ENCODE measurements at places on chromosomes 2 and 18.

DNA sequence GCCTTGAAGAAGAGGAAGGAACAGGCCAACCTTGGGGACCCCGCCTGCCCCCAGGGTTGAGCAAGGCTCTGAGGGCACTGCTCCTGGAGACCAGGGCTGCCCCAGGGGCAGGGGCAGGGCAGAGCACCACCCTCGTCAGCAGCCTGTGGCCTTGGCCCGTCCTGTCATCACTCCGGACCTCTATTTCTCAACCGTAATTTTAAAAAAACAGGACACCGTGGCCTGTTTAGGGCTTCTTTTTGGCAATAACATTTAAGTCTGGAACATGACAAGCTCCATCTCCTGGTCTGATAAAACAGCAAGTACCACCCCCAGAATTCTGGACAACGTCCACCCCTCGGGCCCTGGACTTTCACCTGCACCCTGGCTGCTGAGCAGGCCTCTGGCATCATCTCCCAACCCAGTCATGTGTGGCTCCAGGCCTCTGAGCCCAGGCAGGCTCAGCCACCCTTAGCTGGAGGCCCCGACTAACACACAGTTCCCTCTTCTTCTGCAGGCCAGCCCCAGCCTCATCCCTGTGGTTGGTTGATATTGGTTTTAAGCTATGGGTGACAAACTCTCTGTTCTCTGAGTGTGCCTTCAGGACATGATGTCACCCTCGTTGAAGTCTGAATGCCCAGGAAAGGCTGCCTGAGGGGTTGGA lies 22.6 kb upstream of the ID2 start:
- no peaks in the 10 kb centered on the region for H3K27me3 ChIP-seq
- H3K36me3 ChIP-seq, result no peaks in the 10 kb centered on the region
- H3K27ac ChIP-seq, result no peak overlapping the region
- DNase-seq, result no peak
- H3K4me1 ChIP-seq, result peaks cover 6% of the 10 kb centered on the region
- no peak overlapping the region for H3K4me3 ChIP-seq

- no peaks in the 10 kb centered on the region for H3K27me3 ChIP-seq
- H3K36me3 ChIP-seq, result no peaks in the 10 kb centered on the region
- no peak overlapping the region for H3K4me3 ChIP-seq
- DNase-seq, result no peak
Observed at GRCh38 chr2:58137856-58138255, 91.2 kb downstream of the VRK2 start.

- no peak for DNase-seq
- no peak overlapping the region for H3K4me3 ChIP-seq
- H3K27ac ChIP-seq, result no peak overlapping the region
- H3K27me3 ChIP-seq, result no peaks in the 10 kb centered on the region
Observed at GRCh38 chr2:158042245-158042644, 59.4 kb upstream of the UPP2 start.

- no peaks in the 10 kb centered on the region for H3K36me3 ChIP-seq
- no peak overlapping the region for H3K4me3 ChIP-seq
- no peak for DNase-seq
- no peaks in the 10 kb centered on the region for H3K27me3 ChIP-seq
- peaks cover 82% of the 10 kb centered on the region for H3K4me1 ChIP-seq
- H3K27ac ChIP-seq, result no peak overlapping the region
Observed at GRCh38 chr2:106189325-106189724, 4.8 kb downstream of the UXS1 start.

DNA sequence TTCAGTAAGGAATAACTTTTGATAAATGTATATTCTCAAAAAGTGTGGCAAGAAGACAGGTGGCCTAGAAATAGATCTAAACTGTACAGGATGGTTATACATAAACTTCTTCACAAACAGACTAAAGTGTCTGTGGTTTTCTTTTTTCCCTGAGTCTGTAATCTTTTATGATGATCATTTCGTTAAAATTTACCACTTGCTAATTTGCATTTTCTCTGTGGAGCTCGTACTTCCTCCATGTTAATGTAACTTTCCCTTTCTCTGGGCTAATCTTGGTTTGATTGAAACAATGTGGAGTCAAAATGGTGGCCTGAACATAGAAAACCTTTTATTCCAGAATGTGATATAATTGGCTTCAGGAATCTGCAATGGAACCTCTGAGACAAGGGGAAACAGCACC lies 166.2 kb downstream of the FTCDNL1 start:
- H3K4me1 ChIP-seq, result peaks cover 6% of the 10 kb centered on the region
- no peaks in the 10 kb centered on the region for H3K27me3 ChIP-seq
- no peak overlapping the region for H3K4me3 ChIP-seq
- H3K27ac ChIP-seq, result no peak overlapping the region
- DNase-seq, result no peak

GRCh38 chr18:69157906-69158305 lies 242.8 kb upstream of the DOK6 start:
- H3K27ac ChIP-seq, result no peak overlapping the region
- no peak for DNase-seq
- H3K4me1 ChIP-seq, result no peaks in the 10 kb centered on the region
- no peaks in the 10 kb centered on the region for H3K27me3 ChIP-seq

DNA sequence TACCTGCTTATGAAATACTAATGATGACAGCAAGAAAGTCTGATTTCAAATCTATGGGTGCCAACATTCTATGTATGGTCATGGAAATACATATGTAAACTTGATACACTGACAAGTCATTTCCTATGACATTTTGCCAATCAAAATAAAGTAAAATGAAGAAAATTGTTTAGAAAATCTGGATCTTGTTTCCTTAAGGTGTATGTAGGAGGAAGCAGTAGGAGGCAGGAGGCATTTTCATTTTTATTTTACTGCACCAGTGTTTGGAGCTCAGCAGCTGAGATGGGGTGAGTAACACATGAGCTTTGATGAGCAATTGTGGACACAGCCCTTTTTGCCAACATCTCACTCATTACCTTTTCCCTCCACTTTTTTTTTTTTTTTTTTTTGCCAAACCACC lies 167.0 kb downstream of the AFF3 start:
- no peak overlapping the region for H3K4me3 ChIP-seq
- H3K27me3 ChIP-seq, result no peaks in the 10 kb centered on the region
- no peak overlapping the region for H3K27ac ChIP-seq

DNA sequence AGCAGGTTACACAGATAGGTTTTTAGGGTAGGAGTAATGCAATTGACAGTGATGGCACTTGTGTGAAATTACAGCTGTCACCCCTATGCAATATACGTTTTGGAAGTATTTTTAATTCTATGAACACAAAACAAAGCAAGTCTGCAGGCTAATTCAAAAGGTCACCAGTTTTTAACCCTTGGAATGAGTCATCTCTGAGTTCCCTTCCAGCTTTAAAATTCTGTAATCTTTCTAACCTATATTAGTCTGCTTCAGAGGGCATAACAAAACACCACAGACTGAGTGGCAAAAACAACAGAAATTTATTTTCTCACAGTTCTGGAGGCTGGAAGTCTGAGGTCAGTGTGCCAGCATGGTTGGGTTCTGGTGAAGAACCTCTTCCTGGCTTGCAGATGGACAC lies 596.9 kb upstream of the HNMT start:
- no peak overlapping the region for H3K27ac ChIP-seq
- no peaks in the 10 kb centered on the region for H3K4me1 ChIP-seq
- H3K27me3 ChIP-seq, result no peaks in the 10 kb centered on the region

DNA sequence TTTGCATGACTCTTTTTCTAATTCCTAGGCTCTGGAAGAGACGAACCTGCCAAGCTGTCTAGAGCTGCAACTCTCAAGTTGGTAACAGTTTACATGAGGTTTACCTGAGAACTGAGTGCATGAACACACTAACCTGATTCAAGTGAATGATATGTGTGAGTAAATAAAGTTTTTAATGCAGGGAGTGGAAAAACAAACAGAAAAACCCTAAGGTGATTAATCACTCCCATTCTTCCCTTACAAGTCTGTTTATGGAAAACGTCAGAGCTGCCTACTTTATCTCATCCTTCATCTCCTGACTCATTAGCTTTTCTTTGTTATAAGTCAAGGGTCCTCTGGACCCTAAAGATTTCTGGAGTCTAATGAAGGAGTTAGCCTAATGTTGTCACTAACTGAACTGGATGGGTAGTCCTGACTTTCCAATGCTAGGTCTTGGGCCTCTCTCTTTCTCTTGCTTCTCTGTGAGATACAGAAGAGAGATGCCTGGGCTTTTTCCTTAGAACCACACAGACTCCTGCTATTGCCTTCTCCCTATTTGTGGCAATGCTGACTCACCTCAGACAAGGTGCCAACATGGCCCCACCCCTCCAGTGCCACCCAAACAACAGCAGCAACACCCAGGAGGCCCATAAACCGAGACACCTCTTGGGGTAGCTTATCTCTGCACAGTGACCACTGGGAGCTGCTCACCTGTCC lies 952.4 kb downstream of the EPHA4 start:
- no peak overlapping the region for H3K4me3 ChIP-seq
- DNase-seq, result no peak
- H3K36me3 ChIP-seq, result no peaks in the 10 kb centered on the region
- H3K27me3 ChIP-seq, result no peaks in the 10 kb centered on the region
- no peak overlapping the region for H3K27ac ChIP-seq

DNA sequence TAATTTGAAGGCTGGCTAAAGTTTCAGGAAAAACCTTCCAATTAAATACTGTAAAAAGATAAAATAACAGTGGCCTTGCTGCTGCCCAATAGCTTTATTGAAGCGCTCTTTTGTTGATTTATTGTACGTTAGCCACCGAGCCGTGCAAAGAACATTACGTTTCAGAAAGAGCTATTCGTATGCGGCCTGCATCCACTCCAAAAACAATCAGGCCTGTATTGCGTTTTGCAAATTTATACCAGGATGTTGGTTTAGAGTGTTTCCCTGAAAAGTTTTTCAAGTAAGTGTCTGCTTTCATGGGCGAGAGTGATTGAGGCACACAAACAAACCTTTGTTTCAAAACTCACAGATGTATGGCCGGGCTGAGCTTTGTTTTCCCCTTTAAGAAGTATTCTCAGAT lies 257.2 kb upstream of the SALL3 start:
- no peak overlapping the region for H3K27ac ChIP-seq
- H3K4me1 ChIP-seq, result no peaks in the 10 kb centered on the region
- H3K36me3 ChIP-seq, result no peaks in the 10 kb centered on the region
- H3K27me3 ChIP-seq, result no peaks in the 10 kb centered on the region

- no peaks in the 10 kb centered on the region for H3K27me3 ChIP-seq
- H3K27ac ChIP-seq, result no peak overlapping the region
- DNase-seq, result peak; percentile 48
- H3K4me3 ChIP-seq, result no peak overlapping the region
- H3K4me1 ChIP-seq, result peaks cover 51% of the 10 kb centered on the region
Observed at GRCh38 chr2:168758970-168759820, 43.2 kb upstream of the NOSTRIN start.

GRCh38 chr2:49289711-49290110 lies 135.4 kb upstream of the FSHR start:
- H3K36me3 ChIP-seq, result no peaks in the 10 kb centered on the region
- DNase-seq, result no peak
- H3K4me1 ChIP-seq, result no peaks in the 10 kb centered on the region
- H3K27me3 ChIP-seq, result no peaks in the 10 kb centered on the region
- no peak overlapping the region for H3K27ac ChIP-seq

DNA sequence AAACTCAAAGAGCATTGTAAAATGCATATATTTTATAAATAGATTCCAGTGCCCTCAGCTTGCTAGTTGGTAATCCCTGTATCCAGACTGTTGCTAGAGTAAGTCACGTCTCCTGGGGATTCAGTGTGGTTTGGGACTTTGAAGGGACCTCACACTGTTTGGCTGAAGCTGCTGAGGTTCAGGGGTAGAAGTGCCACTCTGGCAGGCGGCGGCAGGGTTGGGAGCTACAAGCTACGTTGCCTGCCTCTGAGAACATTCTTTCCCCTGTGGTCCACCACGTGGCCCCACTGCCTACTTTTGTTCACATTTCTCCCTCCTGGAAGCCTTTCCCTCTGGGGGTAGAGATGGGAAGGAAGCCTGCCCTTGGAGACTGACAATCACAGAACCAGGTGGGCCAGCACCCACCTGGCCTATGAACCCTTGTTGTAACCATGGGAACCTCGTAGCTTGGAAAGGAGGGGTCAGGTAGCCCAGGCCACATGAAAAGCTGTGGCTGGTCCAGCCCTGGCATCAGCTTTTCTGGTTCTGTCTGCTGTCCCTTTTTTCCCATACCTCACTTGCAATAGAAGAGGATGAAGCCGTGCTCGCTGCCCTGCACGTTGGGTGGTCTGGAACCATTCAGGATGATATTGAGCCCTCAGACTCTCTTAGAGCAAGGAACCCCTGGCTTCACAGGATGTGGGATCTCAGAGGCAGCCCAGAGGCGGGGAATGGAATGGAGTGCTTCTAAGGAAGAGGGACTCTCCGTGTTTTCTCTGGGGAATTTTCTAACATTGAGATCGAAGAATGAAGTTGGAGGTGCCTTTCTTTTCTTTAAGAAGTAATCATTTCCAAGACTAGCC lies 2.9 kb downstream of the RNF144A start:
- no peak overlapping the region for H3K27ac ChIP-seq
- no peak for DNase-seq
- no peaks in the 10 kb centered on the region for H3K36me3 ChIP-seq
- no peak overlapping the region for H3K4me3 ChIP-seq

DNA sequence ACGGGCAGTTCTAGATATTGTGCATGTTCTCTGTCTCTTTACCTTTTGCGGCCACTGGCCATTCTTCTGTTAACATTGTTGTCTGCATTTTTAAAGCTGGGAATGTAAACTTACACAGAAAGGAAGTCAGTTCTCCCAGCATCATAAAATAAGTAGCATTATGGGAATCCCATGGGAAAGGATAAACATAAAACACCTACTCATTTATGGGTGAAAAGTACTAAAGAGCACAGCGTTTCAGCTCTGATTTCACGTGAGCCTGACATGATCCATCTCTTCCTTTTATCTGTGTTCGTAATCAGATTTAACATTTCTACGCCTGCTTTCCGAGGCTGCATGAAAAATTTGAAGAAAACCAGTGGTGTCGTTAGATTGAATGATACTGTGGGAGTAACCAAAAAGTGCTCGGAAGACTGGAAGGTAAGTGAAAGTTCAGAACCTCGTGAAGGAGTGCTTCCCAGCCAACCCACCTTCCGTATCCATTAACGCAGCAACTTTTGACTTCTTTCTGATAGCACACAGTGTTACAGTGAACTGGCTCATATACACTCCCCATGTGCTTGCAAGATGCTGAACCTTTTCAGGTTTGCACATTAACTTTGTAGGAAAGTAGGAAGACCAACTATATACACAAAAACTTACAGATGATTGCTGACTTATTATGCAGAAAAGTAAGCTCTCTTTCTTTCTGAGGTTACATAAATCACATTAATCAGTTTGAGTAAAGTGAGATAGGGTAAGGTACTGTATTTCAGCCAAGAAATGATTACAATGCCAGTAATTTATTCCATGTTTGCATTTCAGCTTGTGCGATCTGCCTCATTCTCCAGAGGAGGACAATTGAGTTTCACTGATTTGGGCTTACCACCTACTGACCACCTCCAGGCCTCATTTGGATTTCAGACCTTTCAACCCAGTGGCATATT lies 86.5 kb upstream of the TTC39C start:
- peaks cover 25% of the 10 kb centered on the region for H3K4me1 ChIP-seq
- no peak overlapping the region for H3K27ac ChIP-seq
- no peak overlapping the region for H3K4me3 ChIP-seq
- H3K27me3 ChIP-seq, result no peaks in the 10 kb centered on the region
- DNase-seq, result no peak
- H3K36me3 ChIP-seq, result no peaks in the 10 kb centered on the region

GRCh38 chr2:182301093-182301492 lies 125.7 kb downstream of the PDE1A start:
- DNase-seq, result no peak
- no peaks in the 10 kb centered on the region for H3K4me1 ChIP-seq
- no peaks in the 10 kb centered on the region for H3K36me3 ChIP-seq
- H3K27me3 ChIP-seq, result no peaks in the 10 kb centered on the region
- no peak overlapping the region for H3K27ac ChIP-seq

- H3K27ac ChIP-seq, result peak overlapping the region; percentile 62
- H3K27me3 ChIP-seq, result no peaks in the 10 kb centered on the region
- H3K36me3 ChIP-seq, result no peaks in the 10 kb centered on the region
- no peak overlapping the region for H3K4me3 ChIP-seq
- peaks cover 78% of the 10 kb centered on the region for H3K4me1 ChIP-seq
- DNase-seq, result no peak
Observed at GRCh38 chr18:48843162-48843561, 107.6 kb downstream of the SMAD7 start.

Measured in CD4-positive, alpha-beta memory T cell (primary cell).